Activated gamma-delta T cell (primary cell): ENCODE measurements at places on chromosomes 5 and 9.

GRCh38 chr5:157855404-157855994 lies 3.4 kb downstream of the CLINT1 start:
- DNase-seq: no peak

DNA sequence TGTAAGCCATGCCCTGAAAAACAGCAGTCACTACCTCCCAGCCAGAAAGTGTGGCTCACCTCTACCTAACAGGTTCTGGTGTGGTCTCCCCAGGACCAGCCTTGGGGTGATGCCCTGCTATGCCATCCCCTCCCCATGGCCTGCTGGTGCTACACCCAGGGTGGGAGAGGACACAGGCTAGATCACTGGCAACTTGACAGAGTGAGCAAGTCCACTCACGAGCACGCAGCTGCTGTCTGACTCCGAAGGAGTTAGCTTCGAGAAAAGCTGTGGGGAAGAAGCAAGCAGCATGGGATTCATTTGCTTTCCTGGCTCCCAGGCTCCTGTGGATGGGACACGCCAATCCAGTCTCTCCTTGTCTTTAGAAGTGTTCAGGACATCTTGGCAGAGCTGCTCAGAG lies 102.2 kb downstream of the COL5A1 start:
- DNase-seq: no peak

- DNase-seq: no peak
These were observed 370.3 kb downstream of the ARHGEF28 start for GRCh38 chr5:73996151-73996755.

- DNase-seq: no peak
These were observed 176.6 kb upstream of the KCNN2 start for GRCh38 chr5:114185274-114185673.

- no peak for DNase-seq
These were observed 290.6 kb downstream of the CD180 start for GRCh38 chr5:66906021-66906420.

DNA sequence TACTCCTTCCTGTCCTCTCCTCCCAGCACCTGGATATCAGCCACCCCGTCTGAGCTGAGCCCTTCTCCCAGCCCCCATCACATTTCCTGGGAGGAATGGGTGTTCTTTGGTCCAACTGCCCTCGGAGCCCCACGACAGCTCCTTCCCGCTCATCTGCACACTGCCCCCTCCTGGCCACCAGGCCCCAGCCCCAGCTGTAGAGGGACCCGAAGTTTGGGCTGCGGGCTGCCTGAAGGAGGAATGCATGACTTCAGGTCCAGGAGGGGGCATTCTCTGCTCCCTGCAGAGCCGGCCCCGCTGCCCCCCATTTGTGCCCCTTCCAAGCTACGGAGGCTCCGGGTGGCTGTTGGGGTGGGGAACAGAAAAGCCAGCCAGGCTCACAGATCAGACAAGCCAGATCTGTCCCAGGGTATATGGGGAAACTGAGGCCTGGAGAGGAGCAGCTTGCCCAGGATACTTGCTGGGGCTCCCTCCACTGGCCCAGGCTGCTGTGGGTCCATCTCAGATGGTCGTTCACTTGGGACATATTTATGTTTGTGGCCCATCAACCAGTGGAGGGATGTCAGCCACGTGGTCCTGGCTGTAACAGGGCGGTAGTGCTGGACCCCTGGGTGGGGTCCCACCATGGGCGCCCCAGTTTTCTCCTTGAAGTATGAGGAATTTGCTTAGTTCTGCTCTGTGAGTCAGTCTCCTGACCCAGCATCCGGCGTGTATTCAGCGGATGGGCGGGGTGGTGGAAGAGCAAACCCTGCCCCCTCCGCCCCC lies 33.1 kb downstream of the DAB2IP start:
- DNase-seq: no peak

DNA sequence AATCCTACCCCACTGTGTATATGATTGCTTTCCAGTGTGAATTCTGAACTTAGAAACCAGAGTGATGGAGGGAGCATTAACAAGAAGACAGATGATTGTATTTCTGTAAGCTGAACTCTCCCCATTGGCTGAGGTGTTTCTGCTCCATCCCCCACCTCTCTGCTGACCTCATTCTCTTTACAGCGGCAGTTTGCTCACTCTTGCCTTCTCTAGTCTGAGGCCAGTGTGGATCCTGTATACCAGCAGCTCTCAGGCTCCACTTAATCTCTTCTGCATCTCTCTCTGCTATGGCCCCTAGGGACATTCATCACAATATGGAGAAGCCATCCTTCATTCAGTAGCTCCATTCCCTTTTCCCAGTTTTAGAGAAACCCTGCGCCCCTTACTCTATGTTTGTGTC lies 358.8 kb downstream of the MAN2A1 start:
- DNase-seq: no peak

DNA sequence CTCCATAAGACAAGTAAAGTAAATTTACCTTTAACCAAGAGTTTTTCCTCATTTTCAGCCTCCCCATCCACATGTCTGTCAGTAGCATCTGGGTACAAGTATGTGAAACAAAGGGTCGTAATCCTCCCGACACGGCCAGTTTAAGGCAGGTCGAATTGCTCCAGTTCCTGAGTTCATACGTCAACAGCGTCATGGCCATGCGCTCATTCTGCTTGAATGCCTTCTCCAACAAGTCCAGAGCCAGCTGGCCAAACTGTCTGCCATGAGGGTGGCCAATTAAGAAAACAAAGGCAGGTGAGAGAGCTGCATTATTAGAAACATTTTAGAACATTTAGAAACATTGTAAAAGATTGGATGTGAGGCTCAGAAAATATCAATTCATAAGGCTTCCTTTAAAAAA lies 87.5 kb downstream of the TRPM6 start:
- DNase-seq: no peak

DNA sequence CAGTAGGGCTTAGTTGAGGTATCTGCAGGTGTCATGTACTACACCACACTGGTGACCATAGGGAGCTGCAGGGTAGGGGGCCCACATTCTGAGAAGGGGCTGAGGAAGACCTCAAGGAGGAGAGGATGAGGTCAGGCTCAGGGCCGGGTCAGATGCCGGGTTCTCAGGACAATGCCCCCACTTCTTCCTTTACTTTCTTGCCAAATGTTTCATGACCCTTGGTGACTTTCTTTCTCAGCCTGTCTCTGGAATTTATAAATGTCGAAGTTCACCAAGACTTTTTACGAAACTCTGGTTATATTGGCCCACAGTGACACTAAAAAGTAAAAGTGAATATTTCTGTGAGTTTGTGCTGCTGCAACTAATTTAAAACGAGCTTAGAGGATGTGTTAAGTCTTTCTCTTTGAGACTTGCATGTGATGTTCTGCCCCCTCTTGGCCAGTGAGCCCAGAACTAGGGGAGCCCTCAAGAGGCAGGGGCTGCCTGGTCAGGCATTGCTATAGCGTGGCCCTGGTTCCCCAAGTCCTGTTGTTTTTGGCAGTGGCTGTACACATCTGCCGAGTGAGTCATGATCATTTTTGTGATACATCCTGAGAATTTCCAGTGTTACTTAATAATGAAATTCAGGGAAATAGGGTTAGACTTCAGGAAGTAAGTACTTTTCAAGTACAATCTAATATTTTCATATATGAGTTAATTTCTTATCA lies 11.2 kb downstream of the ACO1 start:
- no peak for DNase-seq

- DNase-seq: no peak
These were observed 11.4 kb downstream of the ARL15 start for GRCh38 chr5:54298947-54299346.

- no peak for DNase-seq
These were observed 38.7 kb downstream of the TGFBR1 start for GRCh38 chr9:99143655-99144054.

DNA sequence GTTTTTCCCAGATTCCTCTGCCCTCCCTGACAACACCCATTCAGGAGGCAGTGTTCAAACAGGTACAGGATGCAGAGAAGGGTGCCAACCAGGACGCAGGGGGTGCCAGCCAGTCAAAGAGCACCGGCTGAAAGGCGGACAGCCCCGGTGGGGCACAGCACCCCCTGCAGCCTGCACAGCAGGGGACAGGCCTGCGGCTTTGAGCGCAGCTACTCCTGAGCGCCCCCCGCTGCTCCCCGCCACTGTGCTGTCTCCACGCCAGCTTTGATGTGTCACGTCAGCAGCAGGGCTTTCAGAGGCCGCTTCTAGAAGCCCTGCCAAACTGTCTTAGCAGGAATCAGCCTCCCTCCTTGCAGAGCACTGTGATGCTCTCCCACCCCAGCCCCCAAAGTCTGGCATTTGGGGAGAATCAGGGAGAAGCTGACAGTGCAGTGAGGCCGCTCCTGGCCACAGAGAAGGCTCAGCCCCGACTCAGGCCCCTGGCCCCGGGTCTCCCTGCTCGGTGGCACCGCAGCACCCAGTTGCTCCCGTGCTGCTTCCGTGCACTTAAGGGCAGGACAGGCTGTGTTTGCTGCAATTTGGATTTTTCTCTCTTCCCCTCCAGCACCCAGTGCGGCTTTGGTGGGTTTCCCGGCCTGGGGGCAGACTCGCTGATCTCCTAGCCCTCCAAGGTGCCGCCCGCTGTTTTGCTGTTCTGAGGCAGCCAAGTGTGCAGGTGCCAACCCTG lies 20.3 kb downstream of the AK8 start:
- DNase-seq: no peak

DNA sequence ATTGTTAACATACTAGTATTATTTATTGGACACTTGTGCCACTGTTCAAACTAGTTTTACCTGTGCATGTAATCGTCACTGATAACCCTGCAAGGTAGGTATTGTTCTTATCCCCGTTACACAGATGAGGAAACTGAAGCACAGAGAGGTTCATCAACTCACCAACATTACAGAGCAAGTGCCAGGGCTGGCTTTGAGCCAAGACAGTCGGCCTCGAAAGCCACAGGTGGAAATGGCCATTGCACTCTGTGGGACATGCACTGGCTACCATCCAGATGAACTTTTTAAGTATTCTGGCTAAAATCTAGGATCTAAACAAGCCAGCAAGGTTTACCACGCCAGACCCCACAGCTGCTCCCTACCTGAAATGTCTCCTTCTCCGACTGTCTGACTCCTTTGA lies 57.9 kb downstream of the TEX10 start:
- no peak for DNase-seq

- DNase-seq: no peak
These were observed 168.7 kb downstream of the GRIA1 start for GRCh38 chr5:153659039-153659736.

DNA sequence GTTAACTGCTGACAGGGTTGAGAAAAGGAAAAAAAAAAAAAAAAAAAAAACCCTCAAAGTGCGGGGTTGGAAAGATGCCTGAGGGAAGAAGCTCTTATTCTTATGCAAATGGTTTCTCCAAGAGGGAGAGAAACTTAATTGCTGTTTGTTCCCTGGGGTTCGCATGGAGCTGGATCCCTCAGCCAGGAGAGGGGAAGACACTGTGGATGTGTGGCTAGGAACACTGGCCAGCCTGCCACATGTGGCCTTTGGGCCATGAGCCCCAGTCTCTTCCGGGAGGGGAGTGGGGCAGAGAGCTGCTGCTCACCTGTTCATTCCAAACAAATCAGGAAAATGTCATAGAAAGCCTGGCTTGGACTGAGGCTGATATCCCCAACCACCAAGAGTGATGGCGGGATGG lies 9.4 kb upstream of the SCGB3A2 start:
- no peak for DNase-seq

DNA sequence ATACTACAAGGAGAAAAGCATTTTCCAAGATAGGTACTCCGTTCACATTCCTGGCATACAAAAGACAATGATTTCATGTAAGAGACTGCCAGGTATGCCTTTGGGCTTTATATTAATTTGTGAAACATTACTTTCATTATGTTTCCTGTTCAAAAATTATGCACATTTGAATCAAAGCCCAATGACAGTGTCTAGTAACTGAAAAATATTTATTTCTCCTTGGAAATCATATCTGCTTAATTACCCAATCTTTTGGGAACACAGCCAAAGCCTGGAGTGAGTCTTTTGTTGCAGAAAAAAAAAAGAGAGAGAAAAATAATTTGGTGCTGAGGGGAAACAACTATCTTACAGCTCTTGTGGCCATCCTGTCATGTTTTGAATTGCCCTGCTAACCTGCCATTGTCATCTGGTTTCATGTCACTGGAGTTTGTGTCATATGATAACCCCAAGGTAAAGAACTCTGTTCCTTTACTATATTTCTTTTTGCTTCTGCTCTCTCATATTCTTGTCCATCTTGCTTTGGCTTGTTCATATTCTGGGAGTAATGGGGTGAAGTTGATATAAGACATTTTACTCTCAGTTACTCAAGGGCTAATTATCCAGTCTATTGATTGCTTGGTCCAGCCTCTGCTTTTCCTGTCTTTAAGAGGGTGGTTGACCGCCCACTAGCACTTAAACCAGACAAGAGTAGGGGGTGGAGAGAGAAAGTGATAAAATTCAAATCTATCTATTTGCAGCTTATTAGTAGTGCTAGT lies 238.3 kb upstream of the NUDT12 start:
- no peak for DNase-seq

- DNase-seq: no peak
These were observed 156.4 kb downstream of the CACNA1B start for GRCh38 chr9:138033950-138034349.

GRCh38 chr9:89634995-89635742 lies 30.4 kb downstream of the GADD45G start:
- DNase-seq: no peak

GRCh38 chr5:78843436-78843835 lies 141.7 kb downstream of the ARSB start:
- no peak for DNase-seq

- DNase-seq: no peak
These were observed 33.8 kb upstream of the LECT2 start for GRCh38 chr5:135988546-135988945.

- no peak for DNase-seq
These were observed 127.2 kb downstream of the DOCK8 start for GRCh38 chr9:341634-342421.

DNA sequence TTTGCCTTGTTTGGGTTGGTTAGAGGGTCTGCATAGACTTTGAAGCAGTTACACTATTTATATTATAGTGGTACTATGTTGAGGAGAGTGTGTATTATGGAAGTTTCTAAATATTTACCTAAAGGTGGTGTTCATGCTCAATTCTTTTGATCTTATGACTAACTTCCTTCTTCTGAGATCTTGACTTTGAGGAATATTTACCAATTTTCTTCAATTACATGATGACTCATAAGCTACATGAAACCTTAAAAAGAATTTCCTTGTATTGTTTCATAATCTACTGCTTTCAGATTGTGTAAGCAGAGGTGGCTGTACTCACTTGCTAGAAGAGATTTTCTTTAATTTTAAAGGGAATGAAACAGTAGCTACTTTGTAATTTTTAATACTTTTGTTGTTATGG lies 276.1 kb downstream of the TAF11L14 start:
- DNase-seq: no peak

DNA sequence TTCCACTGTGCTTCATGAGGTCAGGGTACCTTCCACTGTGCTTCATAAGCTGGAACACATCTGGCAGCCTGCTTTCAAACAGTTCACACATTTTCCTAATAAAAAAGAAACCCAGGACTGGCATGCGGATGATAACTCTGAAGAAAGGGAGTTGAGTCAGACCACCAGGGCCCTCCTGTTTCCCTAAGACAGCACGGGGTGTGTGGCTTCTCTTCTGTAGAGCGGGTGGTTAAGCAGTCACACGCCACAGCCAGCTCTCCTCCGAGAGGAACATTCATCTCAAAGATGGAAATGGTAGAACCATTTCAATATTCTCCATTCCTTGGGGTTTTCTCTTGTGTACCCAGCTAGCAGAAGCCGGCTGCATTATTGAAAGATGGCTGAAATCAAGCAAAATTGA lies 128.1 kb upstream of the LMX1B start:
- no peak for DNase-seq
